ENCODE measurements at places on chromosomes 6 and 20.

- no peak for DNase-seq
Observed at GRCh38 chr6:113758826-113759574, 98.1 kb upstream of the MARCKS start.

GRCh38 chr6:79711167-79711566, 80.0 kb downstream of the SH3BGRL2 start:
- DNase-seq = no peak

GRCh38 chr6:40000964-40001515, 66.8 kb upstream of the MOCS1 start:
- no peak for DNase-seq

DNA sequence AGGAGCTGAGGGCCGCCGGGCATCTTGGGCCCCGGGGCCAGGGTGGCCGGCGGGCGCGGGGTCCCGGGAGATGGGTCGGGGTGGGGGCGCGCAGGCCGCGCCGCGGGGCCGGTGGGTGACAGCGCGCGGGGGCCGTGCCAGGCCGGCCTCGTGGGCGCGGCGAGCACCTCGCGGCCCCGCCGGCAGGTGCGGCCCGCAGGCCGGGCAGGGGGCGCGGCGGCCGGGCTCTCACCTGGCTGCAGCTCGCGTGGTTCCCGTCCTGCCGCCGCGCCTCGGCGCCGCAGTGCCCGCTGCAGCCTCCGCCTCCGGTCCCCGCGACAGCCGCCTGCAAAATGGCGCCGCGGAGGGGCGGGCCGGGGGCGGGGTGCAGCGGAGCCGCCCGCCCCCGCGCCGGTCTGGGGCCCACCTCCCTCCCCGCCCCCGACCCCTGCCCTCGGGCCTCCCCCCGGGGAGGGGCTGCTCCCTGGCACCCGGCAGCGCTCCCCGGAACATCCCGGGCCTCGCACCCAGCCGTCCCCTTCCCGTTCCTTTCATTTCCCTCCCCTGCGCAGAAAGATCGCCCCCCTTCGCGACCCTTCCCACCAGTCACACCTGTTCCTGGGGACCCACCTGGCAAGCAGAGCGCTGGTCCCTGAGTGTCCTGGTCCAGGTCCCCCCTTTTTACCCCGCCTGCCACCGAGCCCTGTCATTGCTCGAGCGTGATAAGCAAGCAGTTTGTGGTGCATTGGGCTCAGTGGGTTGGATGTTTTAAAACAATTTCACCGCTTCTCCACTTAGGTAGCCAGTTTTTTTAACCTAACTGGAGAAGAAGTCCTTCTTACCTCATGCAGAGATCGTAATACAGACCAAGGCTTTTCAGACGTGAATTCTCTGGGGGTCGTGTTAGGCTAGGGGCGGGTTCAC, at the start of gene SLC23A2:
Gene SLC23A2 (minus strand): TSS at position 337 of the 903 bp plus-strand sequence. CDS start 68,948 bp downstream, outside the sequence.
- DNase-seq = peak; percentile 37

DNA sequence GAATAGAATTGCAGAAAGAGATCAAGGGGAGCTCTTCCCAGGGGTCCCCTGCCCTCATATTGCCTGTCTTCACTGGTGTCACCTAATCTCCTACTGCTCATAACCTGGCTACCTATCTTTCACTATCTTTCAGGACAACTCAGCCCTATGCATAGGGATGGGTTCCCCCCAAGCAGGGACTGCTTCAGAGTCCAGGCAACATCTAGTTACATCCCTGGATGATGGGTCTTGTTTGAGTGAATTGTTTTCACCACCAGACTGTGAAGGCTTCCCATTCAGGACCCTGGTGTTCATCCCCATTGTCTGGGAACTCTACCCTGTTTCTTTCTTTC, 850 bp upstream of the HECA start:
- DNase-seq = no peak

DNA sequence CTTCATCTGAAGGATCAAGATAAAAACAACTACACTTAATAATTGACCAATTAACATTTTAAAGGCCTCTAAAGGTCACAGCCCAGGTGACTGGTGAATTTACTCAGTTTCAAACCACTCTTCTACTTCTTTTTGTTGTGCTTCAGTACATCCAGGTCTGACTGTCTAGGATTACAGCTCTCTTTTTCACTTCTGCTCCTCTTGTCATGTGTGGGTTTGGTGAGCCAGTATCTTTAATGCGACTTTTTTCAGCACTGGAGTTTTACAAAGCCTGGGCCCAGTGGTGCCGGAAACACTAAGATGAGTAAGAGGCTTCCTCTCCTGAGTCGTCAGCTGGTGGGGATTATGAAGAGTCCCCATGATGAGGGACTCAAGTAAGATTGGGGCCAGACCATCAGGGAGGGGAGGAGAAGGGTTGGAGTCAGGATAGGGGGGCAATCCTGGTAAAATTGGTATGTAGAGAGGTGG, 27.0 kb downstream of the HECA start:
- no peak for DNase-seq

DNA sequence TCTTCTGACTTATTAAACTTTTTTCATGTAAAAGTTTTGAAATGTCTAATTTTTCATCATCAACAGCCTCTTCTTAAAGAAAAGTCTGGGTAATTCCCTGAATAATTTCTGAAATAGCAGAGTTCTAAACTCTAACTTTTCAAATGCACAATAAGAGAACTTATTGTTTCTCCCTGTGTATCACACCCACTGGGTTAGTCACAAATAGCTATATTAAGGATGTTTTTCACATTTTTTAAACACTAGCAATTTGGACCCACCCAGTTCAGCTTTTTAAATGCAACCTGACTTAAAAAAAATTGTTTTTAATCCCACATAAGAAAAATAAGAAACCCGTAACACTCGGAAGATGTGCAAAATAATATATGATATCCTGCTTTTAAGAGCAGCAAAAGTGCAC, 61.4 kb upstream of the UTRN start:
- no peak for DNase-seq

DNA sequence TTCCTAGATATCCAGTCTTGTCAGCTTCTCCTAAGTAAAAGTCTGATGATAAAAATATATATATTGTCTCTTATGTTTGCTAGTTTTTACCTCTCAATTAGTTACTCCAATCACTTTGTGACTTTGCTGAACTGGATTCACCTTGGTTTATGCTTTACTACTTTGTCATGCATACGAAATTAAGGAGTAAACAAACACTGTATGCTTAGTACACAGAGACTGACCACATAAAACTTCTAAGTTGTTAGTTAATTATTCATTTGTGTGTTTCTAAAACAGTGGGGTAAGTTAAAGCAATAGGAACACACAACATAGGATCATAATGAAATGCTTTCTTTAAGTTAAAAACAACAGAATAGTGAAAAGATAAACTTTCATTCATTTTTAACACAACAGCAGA, 877.3 kb upstream of the MAP3K7 start:
- no peak for DNase-seq

DNA sequence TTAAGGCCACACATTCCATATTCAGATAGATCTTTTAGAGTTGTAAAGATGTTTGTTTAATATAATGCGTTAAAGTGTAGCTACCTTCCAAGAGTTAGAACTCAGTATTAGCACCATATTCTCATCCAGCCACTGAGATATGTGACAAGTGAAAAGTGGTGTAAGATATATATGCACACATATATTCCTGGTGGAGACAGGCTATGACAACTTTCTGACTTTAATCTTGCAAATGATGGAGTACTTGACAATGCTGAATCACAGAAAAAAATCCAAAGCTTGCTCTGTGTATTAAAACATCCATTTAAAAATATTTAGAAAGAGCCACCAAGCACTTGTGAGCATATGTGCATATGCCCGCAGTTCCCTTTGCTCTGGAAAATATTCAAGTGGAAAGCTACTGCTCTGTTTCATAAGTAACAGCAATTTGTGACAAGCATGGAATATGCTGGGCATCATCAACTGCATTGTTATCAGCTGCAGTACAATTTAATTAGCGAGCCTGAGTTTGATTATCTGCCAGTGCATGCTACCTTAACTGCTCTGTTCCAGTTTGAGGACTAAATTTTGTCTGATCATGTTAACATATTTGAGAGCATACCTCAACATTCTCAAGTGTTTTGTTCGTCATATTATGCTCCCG, 64.8 kb downstream of the VIP start:
- DNase-seq = no peak

- no peak for DNase-seq
Observed at GRCh38 chr6:28355743-28356665, 6.3 kb downstream of the ZKSCAN3 start.

DNA sequence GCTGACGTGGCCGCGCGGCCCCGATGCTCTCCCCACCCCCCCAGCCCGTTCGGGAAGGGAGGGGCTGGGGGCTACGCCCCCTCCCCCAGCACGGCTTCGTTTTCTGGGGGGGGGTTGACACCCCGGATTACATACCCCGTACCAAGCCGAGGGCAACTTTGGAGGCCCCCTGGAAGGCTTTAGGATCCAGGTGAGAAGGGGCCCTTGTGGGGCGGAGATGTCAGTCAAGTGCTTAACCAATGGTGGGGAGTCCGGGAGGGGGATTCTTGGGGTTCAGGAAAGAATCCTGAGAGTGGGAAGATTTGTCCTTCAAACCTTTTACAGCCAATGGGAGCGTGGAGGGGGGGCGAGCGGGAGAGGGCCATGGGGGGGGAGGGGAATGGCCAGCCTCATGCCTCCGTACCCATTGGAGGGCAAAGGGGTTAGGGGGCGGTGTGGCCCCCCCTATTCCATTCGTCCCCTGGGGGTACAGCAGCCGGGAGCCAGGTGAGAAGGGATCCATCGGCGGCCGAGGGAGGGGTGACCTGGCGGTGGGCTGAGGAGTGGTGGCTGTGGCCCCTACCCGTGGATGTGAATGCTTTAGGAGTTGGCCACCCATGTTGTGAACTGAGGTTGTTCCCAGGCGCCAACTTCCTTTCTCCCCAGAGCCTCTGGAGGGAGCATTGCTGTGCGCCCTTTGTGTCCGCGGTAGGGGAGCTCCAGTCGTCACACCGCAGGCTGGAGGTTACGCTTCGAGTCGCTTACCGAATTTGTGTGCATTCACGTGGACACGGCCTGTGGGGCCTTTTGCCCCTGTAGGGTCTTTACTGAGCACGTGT, 682 bp downstream of the BRD2 start:
- peak; percentile 42 for DNase-seq

- no peak for DNase-seq
Observed at GRCh38 chr6:16265351-16266341, 27.3 kb downstream of the GMPR start.

- no peak for DNase-seq
Observed at GRCh38 chr6:25043892-25044291, 108.1 kb upstream of the RIPOR2 start.
